ENCODE measurements at places on chromosomes 16 and 17.

DNA sequence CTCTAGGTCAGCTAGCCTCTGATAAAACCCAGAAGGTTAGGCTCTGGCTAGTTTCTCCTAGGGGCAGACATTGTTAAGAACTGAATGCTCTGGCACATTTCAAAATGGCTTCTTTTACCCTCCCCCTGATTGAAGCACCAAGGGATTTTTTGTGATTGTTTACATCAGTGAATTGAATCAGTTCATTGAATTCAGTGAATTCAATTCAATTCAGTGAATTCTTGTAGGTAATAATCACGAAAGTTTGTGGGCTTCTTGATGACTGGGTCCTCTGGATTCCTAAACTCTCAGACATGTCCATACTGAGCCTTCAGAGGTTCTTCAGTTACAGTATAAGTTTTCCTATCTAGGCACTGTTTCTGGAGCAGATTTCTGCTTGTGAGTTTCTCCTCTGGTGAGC is 135.2 kb upstream of the ELAC2 start:
- DNase-seq, result no peak

- DNase-seq, result no peak
Measured at GRCh38 chr16:67699265-67699664, 19.9 kb downstream of the GFOD2 start.

- no peak for DNase-seq
Measured at GRCh38 chr16:84916850-84917249, 94.5 kb downstream of the ZDHHC7 start.

DNA sequence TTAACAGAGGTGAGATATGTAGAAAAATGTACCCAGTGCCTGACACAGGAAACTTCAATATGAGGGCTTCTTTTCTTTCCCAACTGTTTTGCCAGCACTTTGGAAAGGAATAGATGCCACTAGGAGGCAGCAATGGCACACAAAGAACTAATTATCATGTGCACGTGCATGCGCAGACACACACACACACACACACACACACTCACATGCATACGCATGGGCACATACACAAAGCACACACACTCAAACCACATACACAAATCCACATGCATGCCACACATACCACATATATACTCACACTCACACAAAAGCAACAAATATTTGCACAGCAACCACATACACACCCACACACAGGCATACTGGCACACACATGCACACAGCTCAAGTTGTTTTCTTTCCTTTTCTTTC is 8.8 kb upstream of the CEP112 start:
- peak; percentile 39 for DNase-seq

- DNase-seq, result no peak
Measured at GRCh38 chr16:89360760-89361435, 129.5 kb downstream of the ANKRD11 start.

DNA sequence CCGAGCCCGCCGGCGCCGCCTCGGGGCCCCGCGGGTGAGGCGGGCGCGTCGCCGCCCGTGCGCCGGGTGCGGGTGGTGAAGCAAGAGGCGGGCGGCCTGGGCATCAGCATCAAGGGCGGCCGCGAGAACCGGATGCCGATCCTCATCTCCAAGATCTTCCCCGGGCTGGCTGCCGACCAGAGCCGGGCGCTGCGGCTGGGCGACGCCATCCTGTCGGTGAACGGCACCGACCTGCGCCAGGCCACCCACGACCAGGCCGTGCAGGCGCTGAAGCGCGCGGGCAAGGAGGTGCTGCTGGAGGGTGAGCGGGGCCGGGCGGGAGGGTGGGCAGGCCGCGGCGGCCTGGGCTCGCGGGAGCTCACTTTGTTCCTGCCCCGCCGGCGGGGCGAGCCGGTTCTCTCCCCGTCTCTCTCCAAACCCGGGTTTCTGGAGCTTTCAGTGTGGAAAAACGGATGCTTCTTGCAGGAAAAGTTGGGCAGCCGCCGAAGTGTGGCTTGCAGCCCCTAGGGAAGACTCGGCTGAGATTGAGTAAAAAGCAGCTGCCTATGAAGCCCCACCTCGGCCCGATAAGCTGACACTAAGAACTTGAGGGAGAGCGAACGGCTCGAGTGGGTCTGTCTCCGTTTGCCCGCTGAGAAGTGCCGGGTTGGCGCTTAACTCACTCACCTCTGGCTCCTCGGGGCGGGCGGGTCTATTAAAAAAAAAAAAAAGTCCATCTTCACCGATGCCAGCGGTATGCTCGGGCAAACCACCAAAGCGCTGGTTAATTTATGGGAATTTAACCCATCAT is 677 bp downstream of the SNTB2 start:
- peak; percentile 78 for DNase-seq

DNA sequence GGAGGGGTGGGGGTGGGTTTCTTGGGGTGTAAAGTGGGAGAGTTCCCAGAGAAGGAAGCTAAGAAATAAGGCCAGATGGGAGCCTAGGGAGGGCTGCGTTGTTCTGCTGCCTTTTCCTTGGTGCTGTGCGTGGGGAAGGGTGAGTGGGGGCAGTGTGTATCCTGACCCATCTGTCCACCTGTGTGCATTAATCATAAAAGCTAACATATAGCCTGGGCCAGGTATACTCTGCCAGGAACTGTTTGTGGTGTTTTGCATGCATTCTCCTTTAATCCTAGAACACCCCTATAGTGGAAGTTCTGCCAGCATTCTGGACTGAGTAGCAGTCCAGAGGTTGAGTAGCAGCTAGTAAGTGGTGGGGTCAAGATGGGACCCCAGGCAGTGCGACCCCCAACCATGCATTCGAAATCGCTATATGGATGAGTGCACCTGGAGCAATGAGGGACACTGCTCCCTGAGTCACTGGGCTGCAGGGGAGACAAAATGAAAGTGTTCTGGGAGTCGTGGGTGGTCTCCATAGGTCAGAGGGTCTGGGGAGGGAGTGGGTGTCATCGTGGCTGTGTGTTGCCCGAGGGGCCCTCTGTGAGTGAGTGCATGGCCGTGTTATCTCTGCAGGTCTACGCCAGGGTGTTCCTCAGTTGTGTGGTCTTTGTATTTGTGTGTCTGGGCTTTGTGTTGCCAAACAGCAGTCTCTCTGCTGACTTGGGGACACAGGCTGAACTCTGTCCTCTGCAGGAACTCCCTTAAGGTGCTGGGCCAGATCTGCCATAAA is 1.3 kb downstream of the ERBB2 start:
- DNase-seq, result no peak

GRCh38 chr17:47850692-47851573 is at the start of gene SP6:
TSS of gene SP6 (minus strand) at chr17:47851163. CDS start at chr17:47848429, 2,734 bp downstream.
- peak; percentile 83 for DNase-seq

DNA sequence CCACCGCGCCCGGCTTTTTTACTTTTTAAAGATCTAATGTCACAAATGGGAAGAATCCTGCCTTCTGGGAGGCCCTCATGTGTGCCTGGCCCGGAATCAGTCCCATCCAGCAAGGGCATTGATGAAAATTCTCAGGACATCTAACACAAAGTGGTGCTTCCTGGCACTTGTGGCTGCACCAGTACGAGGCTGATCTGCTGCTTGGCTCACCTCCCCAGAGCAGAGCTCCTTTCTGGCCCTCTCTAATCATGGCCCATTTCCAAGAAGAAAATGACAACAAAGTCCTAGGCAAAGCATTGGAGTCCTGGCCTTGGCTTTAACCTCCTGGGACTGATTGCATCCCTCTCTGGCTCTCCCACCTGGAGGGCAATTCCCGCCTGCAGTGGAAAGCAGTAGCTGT is 50.7 kb upstream of the SIAH1 start:
- DNase-seq, result no peak

DNA sequence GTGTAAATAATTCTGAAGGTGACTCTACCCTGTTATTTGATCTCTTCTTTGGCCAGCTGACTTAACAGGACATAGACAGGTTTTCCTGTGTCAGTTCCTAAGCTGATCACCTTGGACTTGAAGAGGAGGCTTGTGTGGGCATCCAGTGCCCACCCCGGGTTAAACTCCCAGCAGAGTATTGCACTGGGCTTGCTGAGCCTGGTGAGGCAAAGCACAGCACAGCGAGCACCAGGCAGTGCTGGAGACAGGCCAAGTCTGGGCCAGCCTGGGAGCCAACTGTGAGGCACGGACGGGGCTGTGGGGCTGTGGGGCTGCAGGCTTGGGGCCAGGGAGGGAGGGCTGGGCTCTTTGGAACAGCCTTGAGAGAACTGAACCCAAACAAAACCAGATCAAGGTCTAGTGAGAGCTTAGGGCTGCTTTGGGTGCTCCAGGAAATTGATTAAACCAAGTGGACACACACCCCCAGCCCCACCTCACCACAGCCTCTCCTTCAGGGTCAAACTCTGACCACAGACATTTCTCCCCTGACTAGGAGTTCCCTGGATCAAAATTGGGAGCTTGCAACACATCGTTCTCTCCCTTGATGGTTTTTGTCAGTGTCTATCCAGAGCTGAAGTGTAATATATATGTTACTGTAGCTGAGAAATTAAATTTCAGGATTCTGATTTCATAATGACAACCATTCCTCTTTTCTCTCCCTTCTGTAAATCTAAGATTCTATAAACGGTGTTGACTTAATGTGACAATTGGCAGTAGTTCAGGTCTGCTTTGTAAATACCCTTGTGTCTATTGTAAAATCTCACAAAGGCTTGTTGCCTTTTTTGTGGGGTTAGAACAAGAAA is 5.1 kb downstream of the STH start:
- DNase-seq, result no peak

DNA sequence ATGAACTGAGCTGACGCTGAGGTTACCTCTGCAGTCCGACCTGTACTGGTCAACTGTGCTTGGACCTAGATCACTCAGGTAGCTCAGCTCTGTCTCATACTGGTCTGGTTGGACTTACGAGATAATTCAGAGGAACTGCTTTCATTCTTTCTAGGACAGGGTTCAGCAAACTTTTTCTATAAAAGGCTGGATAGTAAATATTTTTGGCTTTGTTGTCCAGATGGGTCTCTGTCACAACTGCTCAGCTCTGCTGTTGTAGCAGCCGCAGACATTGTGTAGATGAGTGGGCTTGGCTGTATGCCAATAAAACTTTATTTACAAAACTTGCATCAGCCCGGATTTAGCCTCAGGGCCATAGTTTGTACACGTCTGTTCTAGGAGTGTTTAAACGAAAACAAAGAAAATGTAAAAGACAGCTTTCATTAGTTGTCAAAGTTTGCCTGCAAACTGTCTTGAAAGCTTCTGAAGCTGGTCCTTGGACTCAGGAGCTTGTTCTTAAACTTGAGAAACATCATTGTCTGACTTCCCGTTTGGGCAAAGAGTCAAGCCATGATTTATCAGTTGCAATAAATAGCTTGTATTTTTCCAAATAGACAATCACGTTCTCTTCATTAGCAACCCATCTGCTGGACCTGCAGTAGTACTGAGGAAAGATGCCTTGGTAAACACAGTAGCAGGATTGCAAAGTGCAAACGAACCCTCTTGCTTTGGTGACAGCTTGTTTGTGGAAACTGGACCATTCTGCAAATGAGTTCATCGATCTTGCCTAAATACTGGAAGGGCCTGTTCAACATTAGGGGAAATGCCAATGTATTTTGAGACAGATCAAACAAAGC is 253.4 kb downstream of the SNX29 start:
- DNase-seq, result no peak

DNA sequence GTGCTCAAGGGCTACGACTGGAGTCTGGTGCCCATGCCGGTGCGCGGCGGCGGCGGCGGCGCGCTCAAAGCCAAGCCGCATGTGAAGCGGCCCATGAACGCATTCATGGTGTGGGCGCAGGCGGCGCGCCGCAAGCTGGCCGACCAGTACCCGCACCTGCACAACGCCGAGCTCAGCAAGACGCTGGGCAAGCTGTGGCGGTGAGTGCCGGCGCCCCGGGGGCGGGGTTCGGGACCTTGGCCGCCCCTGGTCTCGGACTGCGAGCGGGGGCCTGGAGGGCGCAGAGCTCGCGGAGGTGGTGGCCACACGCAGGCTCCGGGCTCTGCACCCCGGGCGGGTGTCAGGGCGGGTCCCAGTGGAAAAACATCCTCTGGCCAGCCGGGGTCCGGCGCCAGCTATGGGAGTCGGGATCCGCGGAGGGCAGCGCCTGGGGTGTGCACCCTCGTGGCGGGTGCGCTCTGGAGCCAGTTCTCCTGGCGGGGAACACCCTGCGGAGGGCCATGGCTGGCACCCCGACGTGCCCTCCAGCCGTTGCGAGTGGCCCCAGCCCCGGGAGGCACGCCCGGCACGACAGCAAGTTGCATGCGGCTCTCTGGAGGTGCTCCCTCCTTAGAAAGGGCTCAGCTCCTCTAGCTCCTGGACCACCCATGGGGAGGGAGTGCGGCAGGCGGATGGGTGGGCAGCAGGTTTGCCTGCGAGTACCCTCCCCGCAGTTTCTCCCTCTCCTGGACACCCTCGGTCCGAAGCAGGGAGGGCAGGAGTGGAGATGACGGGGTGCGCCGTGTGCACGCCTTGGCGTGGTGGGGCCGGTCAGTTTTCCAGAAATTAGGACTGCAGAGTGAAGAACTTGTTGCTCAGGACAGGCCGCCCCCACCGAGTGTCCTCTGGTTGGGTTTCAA is 824 bp downstream of the SOX8 start:
- DNase-seq, result no peak

GRCh38 chr16:11407047-11407982 is 62.1 kb downstream of the RMI2 start:
- peak; percentile 62 for DNase-seq

- no peak for DNase-seq
Measured at GRCh38 chr17:12445331-12445730, 220.4 kb upstream of the MYOCD start.

GRCh38 chr16:86905302-86905701 is 327.0 kb downstream of the FOXL1 start:
- DNase-seq, result no peak

DNA sequence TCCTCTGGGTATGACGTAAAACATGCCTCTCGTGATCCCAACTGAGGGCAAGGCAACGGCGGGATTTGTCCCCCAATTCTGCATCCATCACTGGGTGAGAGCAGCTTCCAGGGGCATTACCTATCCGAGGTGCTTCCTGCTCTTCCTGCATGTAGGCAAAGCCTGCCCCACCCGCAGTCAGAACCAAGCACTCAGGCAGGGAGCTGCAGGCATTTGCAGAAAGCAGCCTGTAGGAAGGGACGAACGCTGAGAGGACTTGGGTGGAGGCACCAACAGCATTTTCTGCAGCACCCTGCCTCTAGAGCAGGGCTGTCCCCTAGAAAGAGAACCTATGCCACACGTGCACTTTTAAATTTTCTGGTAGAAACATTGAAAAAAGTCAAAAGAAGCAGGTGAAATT is 5.5 kb downstream of the BCO1 start:
- no peak for DNase-seq

DNA sequence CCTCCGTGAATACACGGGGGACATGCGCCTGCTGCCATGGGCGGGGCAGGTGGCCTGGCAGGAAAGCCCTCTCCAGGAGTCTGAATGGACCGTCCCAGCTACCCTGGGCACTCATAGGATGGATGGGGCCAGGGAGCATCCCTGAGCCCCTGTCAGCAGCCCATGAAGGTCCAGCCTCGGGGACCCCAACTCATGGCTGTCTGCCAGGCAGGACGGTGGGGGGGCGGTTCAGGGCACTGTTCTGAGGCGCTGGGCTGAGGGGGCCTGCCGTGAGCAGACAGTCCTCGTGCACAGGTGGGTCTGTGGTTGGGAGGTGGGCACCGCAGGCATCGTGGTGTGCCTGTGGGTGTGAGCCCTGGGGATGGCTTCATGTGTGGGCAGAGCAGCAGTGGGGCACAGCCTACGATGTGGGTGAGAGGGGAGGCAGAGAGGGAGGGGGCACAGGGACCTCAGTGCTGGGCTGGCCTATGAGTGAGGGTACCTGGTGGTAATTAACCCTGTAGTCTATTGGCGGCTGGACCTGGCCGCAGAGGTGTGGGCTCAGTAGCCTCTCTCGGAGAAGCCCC is 6.5 kb upstream of the PKMYT1 start:
- DNase-seq, result no peak

Data from kidney glomerular epithelial cell (primary cell).